ENCODE measurements at places on chromosomes 1 and 21.

DNA sequence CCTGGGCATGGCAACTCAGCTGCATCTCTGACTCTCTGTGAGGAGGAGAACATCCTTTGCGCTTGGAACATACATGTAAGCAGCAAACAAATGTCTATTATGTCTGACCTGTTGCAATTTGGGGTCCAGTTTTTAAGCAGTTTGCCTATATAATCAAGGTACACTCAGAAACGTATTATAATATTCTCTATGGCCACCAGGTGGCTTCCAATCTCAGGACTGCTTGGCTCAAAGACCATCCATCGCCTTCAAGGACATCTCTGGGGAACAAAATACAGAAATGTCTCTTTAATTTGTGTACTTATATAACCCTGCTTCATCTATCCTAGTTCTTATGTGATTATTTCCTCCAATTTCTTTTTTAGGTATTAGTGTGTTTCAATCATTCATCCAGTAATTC lies 227.2 kb downstream of the OLFM3 start:
- no peak for DNase-seq

- no peak for DNase-seq
These were observed 2.9 kb downstream of the FYB2 start for GRCh38 chr1:56816264-56816663.

DNA sequence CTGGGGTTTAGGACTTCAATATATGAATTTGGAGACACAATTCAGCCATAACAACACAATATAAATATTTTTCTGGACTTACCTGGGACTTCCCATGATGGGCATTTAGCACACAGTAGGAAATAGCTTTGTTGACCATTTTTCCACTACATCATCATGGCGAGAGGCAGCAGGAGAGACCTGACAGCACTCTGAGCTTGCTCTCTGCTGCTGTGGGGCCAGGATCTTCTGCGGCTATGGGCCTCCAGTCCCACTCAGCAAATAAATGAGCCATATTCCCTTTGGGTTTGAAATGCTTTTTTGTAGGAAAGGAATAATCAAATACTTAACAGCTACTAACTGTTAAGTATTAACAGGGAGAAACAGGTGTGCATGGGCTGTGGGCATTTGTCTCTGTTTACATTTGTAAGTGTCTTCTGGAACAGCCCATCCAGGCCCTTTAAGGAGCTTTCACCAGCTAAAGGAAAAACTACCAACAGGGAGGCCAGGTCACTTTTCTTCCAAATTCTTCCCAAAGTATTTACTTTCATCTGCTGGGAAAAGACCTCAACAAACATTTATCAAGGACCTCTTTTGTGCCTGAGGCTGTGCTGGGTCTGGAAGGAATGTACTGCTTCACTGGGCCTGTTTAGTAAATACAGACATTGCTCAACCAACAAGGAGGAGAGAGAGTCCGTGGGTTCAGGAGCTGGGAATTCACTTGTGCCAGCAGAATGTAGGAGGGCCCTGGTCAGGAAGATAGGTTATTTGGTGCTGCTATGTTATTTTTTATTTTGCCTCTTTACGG lies 133.2 kb downstream of the LRIG2 start:
- no peak for DNase-seq

DNA sequence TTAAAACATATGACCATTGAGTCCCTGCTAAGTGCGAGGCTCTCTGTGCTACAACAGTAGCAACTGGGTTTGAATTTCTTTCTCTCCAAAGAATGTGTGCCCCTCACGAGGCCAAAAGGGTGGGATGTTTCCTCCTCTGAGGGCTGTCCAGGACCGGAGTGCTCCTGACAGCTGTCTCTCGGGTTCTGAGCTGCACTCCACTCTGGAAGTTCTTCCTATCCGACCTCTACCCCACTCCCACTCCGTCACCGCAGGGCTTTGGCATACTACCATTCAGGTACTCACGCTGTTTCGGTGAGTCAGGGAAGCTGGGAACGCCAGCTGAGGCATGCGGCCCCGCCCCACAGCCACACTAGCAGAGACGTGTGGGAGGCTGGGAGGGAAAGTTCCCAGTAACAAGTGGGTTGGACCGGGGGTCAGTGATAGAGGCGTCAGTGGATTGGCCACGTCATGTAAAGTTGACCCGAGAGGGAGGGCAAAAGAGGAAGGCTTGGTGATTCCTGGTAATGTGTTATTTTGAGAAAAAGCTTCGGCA lies 705 bp upstream of the SLC50A1 start:
- DNase-seq, result peak; percentile 91

DNA sequence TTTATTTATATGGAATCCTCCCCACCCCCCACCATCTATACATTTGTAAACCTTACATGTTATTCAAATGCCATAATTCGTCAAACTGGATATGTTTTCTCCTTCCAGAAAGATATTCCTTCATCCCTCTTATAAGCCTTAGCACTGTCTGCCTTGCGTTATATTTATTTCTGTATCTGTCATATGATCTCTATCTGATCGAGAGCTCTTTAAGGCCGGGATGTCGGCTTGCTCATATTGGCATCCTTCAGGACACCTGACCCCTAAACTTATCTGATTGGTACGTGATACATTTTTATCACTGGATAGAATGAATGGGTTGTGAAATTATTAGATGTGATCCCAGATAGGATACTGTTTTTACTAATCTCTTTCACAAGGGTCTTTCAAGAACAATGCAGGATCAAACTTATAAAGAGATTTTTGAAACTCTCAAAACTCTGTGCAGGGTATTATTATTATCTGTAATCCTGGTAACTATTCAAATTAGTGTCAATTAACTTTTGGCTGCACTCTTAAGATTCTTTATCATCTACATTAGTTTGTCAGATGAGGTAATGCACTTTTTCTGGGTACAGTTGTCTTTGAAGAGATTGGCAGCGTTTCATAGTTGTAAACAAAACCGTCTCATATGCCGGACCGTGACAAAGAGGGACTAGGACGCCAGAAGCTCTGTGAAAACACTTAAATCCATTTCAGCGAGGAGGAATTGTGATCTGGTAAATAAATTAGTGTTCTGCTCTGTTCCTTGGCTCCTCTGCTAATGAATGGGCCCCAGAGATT lies 152.0 kb downstream of the KIF26B start:
- no peak for DNase-seq

DNA sequence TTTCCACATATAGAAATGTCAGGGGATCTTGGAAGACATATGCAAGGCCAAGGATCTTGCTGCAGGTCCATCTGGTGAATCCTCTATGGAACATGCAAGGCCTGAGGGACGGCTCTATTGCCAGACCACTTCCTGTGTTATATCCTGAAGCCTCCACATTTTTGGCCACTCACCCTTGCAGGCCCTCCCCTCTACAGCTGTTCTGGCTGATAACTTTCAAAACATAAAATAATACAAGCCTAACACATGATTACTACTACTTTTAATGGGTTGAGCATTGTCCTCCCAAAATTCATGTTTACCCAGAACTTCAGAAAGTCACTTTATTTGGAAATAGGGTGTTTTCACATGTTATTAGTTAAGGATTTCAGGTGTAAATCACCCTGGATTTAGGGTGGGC lies 18.5 kb upstream of the LYPLAL1 start:
- DNase-seq, result no peak

DNA sequence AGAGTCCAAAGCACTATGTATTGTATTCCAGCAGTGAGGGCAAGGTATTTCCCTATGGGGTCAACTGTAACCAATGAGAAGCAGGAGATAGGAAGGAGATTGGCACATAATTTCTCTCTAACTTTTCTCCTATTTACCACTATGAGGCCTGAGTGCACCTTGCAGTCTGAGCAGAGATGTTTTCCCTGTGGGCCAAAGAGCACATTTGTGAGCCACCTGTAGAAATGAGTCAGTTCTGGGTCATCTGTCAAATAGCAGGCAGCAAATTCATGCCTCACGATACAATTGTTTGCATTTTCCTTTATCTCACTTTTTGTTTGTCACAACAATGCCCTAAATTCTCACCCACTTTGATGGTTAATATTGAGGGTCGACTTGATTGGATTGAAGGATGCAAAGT lies 547.2 kb upstream of the NCAM2 start:
- DNase-seq, result no peak

GRCh38 chr1:234601301-234602017 lies 8.5 kb downstream of the IRF2BP2 start:
- peak; percentile 70 for DNase-seq

DNA sequence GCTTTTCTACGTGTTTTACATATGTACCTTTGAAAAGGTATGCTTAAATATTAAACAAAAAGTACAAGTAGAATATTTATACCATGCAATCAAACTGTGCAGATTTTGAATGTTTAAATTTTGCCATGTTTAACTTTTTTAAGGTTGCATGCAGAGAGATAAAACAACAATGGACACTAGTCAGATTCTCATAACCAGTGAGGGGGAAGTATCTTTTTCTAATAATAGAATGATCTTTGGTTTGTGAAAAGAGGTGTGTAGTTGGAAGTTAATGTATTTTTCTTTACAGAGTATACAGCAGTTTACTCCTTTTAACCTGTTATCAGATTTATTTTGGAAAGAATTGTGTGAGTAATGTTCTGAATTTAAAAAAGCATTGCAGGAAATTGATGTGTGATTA lies 27.1 kb downstream of the POU2F1 start:
- DNase-seq, result no peak

GRCh38 chr1:17887661-17888371 lies 132.7 kb downstream of the ACTL8 start:
- DNase-seq, result peak; percentile 28

DNA sequence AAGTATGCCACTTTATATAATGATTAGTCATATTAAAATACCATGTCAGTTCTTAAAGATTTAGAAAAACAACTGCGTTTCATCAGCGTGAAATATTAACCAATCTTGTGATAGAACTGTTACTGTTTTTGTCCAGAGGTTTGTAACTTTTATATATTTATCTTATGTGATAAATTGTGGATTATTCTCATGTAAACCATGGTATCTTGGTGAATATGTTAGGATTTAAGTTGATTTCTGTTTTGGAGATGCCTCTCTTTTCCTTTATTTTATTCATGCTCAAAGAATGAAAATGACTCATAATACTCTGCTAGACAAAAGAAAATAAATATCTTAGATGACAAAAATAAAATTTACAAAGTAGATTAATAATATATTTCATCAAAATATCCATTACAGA lies 88.4 kb downstream of the ADGRL4 start:
- no peak for DNase-seq

- DNase-seq, result no peak
These were observed 66.6 kb downstream of the SCMH1 start for GRCh38 chr1:41175546-41175945.

DNA sequence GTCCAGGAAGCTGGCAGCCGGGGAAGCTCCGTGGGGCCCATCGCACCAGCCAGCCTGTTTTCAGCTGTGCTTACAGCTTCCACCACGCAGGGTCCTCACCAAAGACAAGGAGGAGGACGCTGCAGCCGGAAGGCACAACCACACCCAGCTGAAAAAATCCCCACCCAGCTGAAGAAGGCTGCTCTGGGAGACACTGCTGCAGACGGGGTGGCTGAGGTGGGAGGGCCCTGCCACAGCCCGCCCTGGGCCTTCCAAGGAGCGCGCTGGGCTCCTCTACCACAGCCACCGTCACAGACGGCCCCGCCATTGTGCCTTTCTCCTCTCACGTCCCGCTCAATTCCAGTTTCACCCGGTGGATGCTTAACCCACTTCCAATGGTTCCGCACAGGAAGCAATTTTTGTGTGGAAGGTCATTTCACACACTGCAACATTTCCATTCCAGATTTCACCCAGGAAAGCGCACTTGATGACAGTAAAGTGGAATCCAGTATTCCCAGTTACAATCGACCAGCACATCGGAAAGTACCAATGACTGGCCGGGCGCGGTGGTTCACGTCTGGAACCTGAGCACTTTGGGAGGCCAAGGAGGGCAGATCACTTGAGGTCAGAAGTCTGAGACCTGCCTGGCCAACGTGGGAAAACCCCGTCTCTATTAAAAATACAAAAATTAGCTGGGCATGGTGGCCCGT lies 47.9 kb downstream of the NPHP4 start:
- DNase-seq, result no peak

DNA sequence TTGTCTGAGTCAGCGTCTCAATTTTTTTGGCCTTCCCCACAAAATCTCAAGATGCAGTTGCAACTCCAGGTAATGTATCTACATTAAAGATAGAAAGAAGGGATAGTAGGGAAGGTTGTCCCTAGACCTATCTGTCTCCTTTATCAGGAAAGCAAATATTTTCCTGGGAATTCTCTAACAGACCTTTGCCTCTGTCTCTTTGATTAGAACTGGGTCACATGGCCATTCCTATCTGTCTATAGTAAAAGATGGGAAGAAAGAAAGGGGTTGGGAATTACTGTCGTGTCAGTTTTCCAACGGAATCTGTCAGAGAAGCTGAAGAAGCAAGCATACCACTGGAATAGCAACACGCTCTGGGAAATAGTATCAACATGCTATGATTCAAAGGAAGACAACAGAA lies 48.7 kb downstream of the ZNF326 start:
- no peak for DNase-seq

- no peak for DNase-seq
These were observed 54.8 kb downstream of the NR5A2 start for GRCh38 chr1:200082329-200082728.

Measured in activated effector memory CD4-positive, alpha-beta T cell treated with anti-CD3 and anti-CD28 coated beads, Interleukin-2, amount 50 U/mL, for 16 hours (primary cell).